ENCODE measurements at places on chromosomes 12 and 14.

- no peak for DNase-seq
Observed at GRCh38 chr12:105977652-105978051, 161.1 kb downstream of the NUAK1 start.

GRCh38 chr12:45284096-45284901, 68.4 kb downstream of the ANO6 start:
- DNase-seq = peak; percentile 50

DNA sequence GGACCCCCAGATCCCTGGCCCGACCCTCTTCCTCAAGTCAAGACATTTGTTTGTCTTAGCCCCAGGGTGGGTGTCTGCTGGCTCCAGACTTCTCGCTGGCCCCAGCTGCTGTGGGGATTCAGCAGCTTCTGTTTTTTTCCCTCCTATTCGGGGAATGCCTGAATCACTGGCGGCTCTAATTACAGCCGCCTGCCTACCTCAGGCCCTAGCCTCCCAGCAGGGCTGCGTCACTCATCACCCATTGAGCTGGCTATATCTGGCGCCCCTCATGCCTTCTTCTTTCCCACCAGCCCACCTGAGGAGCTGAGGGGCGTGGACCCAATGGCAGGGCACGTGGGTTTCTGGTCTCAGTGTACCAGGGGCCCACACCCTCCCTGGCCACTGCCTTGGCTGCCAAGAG, 10.1 kb downstream of the KRT80 start:
- DNase-seq = peak; percentile 67

DNA sequence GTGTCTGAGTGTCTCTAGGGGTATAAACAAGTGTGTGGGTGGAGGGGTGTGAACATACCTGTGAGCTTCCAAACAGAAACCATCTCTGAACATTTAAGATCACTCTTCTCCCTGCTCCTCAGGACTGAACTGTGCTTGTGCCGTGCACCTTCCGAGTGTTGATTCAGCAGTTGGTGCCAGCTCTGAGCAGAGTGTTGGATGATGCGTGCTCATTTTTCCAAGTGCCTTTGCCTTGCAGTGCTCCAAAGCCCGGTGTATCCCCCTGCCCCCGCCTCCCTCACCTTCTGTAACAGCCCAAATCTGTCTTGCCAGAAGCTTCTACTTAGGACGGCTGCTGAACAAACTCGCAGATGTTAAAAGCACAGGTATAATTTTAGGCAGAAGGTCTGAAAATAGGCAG, 4.4 kb downstream of the WSCD2 start:
- DNase-seq = no peak

- DNase-seq = peak; percentile 99
Observed at GRCh38 chr12:53379389-53380103, 430 bp upstream of the SP1 start.

DNA sequence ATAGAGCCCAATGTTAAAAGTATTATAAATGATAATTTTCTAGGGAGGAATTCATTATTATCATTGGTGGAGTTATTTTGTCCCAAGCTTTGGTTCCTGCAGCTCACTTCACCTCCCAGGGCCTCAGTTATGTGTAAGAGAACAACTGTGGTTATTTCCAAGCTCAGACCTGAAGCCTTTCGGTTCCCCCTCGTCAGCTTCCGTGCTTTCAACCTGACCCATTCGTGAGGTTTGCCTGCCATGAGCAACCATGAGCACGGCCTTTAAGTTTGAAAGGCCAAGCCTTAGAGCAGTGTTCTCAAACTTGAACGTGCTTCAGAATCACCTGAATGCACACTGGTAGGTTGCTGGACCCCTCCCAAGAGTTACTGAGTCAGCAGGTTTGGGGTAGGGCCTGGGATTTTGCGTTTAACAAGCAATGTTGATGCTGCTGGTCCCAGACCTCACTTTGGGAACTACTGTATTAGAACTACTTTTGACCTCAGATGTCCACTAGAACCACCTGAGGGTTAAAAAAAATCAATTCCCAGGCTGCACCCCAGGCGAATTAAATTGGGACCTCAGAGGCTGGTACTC, 133.0 kb upstream of the PRMT8 start:
- DNase-seq = no peak

- DNase-seq = no peak
Observed at GRCh38 chr12:15672671-15673270, 116.4 kb downstream of the EPS8 start.

DNA sequence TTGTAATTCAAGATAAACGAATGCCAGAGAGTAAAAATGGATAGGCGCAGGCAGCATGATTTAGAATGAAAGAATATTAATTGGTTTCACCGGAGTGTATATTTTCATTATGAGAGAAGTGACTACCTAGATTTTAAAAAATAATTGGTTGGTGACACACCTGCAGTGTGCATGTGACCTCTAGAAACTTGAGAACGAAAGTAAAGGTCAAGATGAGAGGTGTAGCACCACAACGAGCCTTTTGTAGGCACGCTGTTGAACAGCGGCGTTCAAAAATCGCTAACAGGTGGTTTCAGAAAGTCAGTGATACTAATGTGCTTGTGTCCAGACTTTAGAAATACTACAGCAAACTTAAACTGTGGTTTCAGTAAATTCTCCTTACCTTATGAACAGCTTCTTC, 123.8 kb downstream of the NPAS3 start:
- no peak for DNase-seq

DNA sequence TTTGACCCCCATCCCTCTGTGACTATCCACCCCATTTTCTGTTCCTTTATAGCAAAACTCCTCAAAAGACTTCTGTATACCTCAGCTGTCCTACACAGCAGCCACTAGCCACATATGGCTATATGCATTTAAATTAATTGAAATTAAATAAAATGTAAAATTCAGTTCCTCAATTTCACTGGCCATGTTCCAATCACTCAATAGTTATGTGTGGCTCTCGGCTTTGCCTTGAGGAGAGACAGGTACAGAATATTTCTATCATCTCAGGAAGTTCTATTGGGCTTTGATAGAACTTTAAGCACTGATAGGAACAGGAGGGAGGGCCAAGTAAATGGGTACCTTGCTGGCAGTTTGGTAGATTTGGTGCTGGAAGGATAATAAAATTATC, 280.3 kb upstream of the AMIGO2 start:
- DNase-seq = no peak

DNA sequence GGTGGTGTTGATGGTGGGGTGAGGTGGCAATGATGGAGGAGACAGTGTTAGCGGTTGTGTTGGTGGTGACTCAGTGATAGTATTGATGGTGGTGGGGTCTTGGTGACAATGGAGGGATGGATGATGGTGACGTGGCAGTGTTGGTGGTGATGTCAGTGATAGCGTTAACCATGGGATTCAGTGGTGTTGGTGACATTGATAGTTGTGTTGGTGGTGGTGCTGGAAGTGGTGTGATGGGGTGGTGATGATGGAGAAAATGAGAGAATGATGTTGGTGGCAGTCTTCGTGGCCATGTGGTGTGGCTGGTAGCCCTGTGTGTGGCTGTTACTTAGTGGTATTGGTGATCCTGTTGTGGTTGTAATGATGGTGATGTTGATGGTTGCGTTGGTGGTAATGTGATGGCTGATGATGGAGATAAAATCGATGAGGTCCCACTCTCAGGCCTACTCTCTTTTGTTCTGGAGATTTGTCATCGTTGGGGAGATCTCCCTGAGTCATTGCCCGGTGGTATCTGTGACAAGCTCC, 2.6 kb downstream of the DTX1 start:
- no peak for DNase-seq

DNA sequence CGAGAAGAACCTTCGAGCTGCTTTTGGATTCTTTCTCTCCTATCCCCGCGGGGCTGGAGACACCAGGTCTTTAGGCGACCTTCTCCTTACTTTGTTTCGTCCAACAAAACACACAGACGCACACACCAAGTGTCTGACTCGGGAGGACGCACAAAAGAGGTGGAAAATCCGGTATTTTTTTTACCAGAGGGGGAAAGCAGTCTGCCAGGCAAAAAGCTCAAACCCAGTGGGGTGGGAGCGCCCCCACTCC, 2.1 kb downstream of the SIX4 start:
- DNase-seq = no peak

DNA sequence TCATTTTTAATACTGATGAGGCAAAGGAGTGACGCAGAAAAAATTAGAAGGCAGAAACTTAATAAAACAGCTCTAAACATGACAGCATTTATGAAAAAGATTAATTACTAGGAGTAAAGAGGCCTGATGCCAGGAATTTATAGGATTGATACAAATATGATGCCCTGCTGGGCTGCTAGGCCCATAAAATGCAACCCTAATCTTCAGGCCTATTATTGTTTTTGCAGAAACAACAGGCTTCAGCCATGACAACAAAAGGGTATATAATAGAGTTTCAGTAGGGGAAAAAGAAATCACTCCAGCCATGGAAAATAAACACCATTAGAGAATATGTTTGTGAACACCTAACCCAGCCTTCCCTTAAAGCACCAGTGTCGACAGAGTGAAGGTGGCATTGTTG, 50.6 kb downstream of the OTX2 start:
- no peak for DNase-seq

DNA sequence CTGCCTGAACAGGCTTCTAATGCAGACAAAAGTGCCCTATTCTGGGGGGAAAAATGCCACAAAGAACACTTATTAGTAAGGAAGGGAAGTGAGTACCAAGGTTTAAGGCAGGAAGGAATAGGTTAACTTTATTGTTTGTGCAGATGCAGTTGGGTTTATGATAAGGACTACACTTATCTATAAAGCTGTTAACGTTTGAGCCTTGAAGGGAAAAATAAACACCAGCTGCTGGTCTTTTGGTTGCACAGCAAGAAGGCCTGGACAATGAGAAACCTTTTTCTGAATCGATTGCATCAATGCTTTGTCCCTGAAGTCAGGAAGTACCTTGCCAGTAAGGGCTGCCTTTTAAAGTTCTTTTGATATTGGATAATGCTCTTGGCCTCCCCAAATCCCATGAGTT, 407.8 kb downstream of the ATP23 start:
- DNase-seq = peak; percentile 23

GRCh38 chr12:119691202-119691810, 23.4 kb downstream of the PRKAB1 start:
- DNase-seq = no peak

DNA sequence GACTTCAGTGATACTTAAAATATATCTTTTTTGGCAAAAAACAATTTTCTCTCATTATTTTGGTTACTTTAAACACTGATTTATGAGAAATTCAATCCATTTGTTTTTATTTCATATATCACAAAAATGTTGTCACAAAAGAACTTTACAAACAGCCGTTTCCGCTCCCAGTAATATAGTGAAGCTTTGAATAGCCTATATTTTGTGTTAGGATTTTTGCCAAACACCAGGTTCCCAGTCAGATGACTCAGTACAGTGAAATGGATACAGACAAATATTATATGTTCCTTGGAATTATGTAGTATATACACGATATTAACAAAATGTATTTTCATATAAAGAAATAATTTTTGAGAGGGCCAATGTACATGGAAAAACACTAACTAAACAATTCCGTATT, 411.1 kb downstream of the CCER1 start:
- DNase-seq = no peak

Data from hepatocyte (in vitro differentiated cells).